Renal cortex interstitium (tissue), 15 donors: ENCODE measurements at places on chromosomes 7 and 10. TPM values are rescaled to one million over a fixed set of nuclear protein-coding genes. Genes with fewer than 3 reads are reported as not detected.
A peak's percentile ranks its signal among the peaks of the same experiment; 100 is the strongest.

AKR1C3 gene
- 63.1 TPM for polyA plus RNA-seq

GRCh38 chr10:15588635-15589508 is 130.8 kb downstream of the ITGA8 start:
- no peak for DNase-seq

- no peak for DNase-seq
Measured at GRCh38 chr10:73131301-73131700, 21.0 kb downstream of the NUDT13 start.

- no peak for DNase-seq
Measured at GRCh38 chr7:148700661-148701064, 2.0 kb downstream of the CUL1 start.

DNA sequence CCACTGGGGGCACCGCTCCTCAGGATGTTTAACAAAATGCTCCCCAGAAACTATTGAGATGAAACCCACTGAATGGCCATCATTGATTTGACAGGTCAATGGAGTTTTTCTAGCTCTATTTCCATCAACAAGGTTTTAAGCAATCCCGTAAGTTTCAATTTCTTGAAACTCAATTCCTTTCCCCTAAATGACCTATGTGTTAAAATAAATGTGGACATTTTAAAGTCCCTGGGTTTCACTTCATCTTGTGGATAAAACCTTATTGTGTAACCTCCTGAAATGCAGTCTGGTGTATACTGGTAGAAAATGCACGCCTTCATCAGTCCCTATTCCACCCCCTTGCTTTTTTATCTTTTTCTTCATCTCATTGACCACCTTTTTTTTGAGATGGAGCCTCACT is 8.9 kb upstream of the C7orf33 start:
- DNase-seq = no peak

DNA sequence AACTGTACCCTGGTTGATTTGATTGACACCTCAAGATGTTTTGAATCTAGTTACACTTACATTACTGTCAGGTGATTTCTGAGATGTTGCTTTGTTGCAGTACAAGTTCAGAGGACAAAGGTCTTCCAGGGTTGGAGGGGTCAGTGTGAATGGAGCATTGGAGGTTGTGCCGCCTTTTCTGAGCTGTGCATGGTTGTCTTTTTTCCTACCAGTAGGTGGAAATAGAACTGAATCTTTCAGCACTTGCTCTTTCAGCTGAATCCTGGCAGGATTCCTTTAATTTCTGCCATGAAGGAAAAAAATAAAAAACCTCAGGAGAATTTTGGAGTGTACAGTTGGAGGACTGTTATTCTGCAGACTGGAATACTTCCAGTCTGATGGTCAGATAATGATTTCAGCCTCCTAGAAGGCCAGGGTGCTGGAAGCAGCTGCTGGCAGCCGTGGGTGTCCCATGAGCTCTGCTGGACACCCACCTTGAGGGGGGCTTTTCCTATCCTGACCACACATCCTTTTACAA is 82.7 kb downstream of the PLCE1 start:
- DNase-seq = peak; percentile 34

DNA sequence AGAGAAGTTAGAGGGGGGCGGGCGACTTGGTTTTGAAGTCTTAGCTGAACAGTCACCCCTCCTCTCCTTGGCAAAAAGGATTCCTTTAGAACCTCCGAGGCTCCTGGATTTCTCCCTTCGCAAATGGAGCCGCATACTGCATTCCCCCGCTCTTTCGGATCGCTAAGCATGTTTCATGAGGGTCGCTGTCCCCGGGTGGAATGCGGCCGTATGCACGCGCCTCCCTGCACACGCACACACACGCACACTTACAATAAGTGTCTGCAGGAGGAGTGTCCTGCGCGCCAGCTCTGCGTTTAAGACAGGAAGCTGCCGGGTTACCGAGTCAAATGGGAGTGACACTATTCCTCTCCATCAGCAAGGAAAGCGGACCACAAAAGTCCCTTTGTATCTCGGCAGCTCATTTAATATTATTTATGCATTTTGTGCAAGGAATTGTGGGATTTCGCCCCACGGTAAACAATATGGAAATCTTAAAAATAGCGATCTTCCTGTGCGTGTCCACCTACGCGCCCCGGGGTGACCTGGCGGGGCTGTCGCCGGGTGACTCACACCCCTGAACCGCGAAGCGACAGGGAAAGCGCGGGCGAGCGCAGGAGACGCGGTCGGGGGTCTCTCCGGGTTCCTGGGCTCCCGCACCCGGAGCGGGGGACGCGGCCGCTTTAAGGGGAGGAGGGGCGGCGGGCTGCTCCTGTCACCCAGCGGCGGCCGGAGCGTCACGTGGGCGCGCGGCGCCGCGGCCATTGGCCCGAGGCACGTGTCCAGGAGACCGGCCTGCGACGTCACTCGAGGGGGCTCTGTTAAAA is 988 bp upstream of the EN2 start:
- DNase-seq = no peak

GRCh38 chr10:59625721-59626522 is 83.7 kb downstream of the SLC16A9 start:
- DNase-seq = peak; percentile 58

IRF5 gene
- polyA plus RNA-seq = 10.3 TPM

GRCh38 chr10:130809761-130810515 is 501.6 kb downstream of the TCERG1L start:
- DNase-seq = no peak

FGFBP3 gene
- 3.6 TPM for polyA plus RNA-seq

- DNase-seq = no peak
Measured at GRCh38 chr7:158357898-158358821, 229.5 kb downstream of the PTPRN2 start.

GRCh38 chr10:4833286-4833685 is 7.3 kb downstream of the AKR1E2 start:
- DNase-seq = no peak

DNA sequence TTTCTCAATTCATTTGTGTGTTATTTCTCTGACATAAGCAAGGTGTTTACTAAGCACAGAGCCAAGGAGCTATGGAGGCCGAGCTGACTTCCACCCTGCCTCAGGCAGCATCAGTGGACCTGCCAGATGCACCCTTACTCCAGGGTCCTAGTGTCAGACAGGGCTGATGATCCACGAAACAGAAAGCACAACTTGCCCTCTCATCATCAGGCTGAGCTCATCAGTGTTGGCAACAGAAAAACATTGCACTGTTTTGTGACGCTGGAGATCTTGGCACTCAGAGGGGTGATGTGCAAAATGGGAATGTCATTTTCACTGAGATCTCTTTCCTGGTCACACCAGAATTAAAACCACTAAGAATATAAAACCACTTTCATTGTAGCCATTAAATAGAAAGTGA is 201.8 kb downstream of the GLI3 start:
- no peak for DNase-seq

DNA sequence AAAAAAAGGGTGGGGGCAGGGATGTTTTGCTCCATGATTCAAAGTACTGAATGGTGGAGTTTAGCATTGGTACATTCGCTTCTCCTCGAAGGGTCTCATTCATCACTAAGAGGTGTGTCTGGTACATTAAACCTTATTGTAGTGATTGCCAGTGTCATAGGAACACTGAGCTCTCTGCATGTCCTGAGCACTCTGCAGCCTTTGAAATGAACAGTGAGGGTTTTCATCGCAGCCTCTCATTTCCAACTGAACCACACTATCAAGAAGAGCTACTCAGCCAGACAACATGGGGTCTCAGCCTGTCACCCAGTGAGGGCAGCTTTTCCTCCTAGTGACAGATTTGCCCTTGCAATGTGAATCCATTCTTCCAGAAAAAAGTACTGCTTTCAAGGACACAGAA is 7.6 kb upstream of the DEPP1 start:
- DNase-seq = no peak

- no peak for DNase-seq
Measured at GRCh38 chr10:28139138-28139537, 140.3 kb upstream of the ODAD2 start.

DNA sequence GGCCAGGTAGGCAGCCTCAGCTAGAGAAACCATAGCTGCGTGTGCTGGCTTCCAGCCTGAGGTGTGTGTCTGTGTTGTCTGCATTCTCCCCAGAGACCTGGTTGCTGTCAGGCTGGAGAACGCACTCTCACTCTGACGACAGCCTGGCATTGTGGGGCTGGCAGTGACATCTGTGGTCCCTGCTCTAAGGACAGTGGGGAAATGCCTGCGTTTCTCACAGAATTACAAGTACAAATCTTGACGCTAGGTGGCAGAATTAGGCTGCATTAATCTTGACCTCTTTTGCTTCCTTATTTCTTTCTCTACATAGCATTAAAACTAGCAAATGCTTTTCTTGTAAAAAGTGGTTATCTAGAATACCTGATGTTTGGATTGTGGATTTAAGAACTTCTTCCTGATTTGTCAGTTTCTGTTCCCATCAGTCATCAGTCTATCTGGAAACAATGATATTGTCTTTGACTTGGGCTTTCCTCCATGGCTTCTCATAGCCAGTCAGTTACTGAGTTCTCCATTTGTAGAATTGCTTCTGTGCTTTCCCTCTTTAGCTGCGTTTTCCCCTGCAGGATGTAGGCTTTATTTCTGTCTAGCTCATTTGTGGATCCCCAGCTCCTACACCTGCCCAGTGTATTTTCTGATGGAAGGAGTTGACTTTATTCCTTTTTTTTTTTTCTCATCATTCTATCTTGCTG is 86.0 kb downstream of the FANK1 start:
- peak; percentile 64 for DNase-seq

DNA sequence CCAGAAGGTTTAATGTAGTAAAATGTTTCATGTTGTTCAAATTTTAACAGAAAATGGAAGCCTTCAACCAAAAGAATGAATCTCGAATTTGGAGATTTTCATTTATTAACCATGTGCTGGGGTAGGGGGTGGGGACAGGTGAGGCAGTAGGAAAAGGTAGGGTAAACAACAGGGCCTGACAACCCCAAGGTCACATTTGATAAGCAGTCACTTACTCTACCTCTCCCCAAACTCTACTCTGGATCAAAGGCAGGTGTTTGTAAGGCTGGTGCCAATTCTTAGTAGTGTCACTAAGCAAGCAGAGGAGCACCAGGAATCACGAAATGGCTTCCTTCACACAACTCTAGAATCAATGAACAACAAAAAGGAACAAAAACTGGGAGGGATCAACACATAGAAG is 138.0 kb downstream of the ZFAND4 start:
- no peak for DNase-seq

- DNase-seq = no peak
Measured at GRCh38 chr10:27158421-27158820, 3.3 kb downstream of the MASTL start.

NMT2 gene
- 30.2 TPM for polyA plus RNA-seq

DNA sequence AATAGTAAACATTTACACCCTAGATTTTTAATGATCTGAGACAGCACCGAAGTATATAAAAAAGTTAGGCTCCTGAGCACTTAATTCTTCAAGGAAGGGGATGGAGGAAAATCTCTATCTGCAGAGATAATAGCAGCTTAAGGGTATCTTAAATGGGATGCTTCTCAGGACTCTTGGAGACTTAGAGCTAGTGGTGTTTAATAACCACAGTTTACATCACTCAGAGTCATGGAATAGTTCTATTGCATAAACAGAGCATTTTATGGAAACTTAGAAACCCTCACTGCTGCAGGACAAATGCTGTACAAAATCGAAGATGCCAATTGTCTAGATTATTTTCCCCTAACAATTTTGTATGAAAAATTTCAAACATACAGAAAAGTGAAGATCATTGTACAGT is 398.9 kb upstream of the GALNT17 start:
- DNase-seq = no peak

DNA sequence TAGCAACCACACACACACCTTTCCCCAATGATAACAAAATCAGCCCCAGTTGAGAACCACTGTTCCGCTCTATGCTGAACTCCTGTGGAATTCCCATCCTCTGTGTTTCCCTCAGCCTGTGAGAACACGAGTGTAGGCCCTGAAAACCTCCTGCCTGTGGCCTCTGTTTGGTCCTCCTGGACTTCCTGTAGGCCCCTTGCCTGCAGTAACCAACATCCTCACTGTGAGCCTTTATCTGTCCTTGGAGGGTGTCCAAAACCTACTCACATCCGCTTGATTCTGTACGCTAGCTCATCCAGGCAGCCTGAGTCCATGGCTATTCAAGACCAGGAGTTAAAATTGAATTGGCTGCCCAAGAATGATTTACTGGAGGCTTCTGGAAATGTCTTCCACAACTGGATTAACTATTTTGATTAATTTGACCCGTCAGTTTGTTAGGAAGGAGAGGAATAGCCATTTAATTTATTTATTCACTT is 149.8 kb downstream of the AKR1D1 start:
- DNase-seq = peak; percentile 57

- no peak for DNase-seq
Measured at GRCh38 chr7:84190016-84190705, 4.4 kb downstream of the SEMA3A start.

GRCh38 chr10:62270020-62270419 is 1.4 kb upstream of the RTKN2 start:
- no peak for DNase-seq

DNA sequence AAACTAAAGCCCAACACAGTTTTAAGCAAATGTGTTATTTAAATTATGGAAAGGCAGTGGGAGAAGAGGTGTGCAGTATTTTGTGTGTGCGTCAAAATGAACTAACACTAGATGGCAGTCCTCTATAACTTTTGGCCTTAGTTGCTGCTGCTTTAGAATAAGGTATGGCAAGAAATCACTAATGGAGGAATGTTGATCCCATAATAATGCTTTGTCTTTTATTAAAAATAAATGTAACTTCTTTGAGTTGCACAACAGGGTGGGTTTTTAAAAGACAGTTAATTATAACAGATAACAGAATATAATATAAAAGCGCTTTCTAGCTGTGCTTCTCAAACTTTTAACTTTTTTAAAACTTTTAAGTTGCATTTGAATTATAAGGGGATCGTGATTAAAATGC is 56.4 kb downstream of the BBS9 start:
- peak; percentile 40 for DNase-seq

DNA sequence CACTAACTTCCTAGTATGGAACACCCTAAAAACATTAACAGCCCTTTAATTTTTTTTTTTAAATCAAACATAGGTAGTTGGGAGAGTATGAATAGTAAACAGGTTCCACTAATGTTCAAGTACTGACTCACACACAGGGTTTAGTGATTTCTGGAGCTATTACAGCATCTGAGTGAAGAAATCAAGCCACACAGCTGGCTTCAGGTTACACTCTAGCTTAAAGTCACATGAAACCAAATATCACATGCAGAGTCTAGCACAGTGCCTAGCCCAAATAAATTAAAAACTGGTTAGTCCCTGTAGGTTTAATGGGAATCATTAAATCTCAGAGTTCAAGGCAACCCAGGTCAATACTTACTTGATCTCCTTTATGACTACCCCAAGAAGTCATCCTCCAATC is 11.6 kb downstream of the PANK1 start:
- DNase-seq = no peak

GRCh38 chr7:131536361-131536849 is 20.0 kb downstream of the PODXL start:
- no peak for DNase-seq

DNA sequence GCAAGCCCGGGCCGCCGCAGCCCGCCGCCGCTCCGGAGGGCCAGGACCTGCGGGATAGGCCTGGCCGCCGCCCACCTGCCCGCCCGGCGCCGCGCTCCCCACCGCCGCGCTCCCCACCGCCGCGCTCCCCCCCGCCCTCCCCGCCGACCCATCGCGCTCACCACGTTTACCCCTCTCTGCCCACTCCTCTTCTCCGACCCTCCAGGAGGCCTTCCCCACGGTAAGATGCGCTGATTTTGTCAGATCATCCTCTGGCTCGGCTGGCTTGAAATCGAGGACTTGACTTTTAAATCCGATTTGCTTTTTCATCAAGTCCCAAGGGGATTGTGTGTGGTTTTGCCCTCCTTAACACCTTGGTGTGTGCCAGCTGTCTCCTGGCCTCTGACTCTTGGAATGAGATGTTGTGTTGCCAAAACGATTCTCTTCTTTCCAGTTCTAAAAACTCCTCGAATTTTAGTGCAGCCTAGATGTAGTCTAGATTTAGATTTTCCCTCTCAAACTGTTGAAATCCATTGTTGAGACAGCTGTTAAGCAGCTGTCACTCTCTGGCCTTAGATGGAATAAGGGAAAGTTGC is 738 bp downstream of the POM121 start:
- no peak for DNase-seq
